ENCODE measurements at places on chromosomes 1 and 21.

DNA sequence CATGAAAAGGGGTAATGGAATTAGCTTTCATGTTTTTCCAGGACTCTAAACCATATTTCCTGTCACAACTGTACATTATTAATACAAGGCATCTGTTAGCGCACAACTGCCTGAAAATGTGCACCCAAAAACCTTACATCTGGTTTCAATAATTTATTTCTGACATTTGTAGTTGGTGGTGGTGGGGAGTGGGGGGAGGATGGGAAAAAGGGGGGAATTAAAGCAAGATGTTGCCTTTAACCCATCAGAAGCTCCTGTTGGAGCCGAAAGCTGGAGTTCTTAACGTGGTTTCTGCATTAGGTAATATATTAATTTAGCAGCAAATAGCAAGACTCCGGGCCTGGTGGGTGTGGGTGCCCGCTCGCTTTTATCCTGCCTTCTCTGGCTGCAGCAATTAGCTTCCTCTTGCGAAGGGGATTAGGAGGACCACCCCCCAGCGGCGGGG, 36.9 kb upstream of the HHAT start:
- no peak for DNase-seq

DNA sequence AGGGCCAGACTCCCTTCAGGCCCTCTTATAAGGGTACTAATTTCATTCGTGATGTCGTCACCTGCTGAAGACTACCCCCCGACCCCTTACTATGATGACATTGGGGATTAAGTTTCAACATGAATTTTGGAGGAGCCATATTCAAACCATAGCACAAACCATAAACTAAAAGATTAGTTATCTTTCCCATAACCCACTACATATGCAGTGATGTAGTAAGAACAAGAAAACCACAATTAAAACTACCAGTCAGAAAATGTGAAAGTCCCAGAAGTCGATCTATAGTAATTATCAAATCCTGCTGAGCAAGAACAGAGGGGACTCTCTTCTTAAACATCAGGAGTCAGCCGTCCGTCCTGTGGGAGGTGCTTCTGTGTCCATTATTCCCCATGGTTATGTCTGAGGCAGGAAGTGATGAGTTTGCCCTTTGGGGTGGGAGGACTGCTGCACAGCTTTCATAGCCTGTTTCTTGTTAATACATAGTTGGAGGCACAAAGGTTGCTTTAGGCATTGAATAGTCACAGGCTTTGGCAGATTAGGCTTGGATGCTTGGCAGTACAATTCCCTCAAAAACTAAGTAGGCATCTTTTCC, 35.9 kb upstream of the PTGFRN start:
- no peak for DNase-seq

- no peak for DNase-seq
These were observed 39.7 kb downstream of the HUNK start for GRCh38 chr21:31912501-31912900.

- DNase-seq, result no peak
These were observed 222.3 kb downstream of the NTNG1 start for GRCh38 chr1:107363154-107363553.

DNA sequence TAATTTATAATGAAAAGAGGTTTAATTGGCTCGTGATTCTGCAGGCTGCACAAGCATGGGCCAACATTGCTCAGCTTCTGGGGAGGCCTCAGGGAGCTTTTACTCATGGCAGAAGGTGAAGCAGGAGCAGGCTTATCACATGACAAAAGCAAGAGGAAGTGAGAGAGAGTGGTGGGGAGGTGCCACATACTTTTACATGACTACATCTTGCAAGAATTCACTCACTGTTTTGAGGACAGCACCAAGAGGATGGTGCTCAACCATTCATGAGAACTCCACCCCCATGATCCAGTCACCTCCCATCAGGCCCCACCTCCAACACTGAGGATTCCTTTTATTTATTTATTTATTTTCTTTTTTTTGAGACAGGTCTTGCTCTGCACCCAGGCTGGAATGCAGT, 5.5 kb upstream of the PLEKHM2 start:
- no peak for DNase-seq

Measured in stimulated activated naive CD4-positive, alpha-beta T cell treated with Interleukin-2 at 50 U/mL for 16 hours (primary cell).